ENCODE measurements at places on chromosomes 2 and 18.

DNA sequence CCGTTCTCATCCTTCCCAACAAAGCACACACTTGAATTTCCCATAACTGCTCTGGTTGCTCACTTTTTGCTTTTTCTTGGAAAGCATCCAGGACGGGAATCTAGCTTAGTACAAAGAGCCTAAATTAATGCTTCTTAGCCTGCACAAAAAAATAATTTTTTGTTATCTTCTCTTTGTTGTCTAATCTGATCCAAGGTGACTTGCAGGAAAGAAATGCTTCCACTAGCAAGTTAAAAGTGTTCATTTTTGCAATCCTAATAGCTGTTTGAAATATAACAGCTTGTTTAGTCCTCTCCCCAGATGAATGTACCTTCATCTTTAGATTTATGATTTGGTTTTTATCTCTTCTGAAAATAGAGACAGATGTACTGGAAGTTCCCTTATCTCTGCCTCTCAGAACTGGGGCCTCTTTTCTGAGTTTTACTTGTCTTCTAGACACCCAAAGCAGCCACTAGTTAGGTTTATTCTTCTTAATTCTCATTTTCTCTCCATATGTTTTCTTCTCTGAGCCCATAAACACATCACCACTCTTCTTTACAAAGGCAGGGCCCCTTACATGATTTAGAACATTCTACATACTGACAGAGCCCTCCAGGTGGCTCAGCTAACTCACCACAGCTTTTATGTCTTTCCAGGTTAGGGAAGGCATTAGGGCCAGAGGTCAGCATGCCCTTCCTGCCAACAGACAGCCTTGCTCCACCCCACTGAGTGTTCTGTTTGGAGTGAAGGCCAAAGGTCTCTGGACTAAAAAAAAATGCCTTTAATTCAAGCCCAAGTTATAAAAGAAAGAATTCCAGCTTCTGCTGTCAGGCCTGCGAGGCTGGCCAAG is 74.7 kb upstream of the MAP4K3 start:
- no peak for DNase-seq

DNA sequence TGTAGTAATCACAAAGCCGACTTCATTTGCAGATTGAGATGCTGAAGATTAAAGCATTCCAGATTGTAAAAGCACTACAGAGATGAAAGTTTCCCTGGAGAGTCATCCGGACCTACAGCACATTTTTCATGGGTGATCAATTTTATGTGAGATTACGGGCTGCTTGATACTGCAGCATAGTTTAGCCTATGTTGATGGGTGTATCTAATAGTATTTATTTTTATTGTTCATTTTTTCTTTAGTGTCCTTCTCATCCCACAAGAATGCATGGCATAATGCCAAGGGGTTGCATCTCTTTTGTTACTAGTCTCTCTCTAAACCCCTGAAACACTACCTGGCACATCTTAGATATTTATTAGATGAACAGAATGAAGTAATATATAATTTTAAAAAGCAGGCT is 240.4 kb downstream of the MBD2 start:
- DNase-seq, result no peak

GRCh38 chr18:980586-980985 is 75.9 kb downstream of the ADCYAP1 start:
- no peak for DNase-seq

DNA sequence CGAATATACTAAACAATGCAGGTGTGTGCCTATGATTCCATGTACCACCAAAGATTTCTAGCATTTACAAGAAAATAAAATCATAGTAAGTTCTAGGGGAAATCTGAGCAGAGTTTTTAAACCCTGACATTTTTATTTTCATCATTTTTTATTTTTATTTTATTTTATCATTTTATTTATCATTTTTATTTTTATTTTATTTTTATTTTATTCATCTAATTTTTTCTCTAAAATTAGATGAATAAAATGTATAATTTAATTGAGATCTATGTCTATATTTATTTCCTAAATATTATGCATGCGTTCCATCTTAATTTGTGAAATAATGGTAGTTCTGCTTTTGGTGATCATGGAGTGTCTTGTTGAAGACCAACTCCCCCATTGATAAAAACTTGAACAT is 257.6 kb upstream of the DOK6 start:
- no peak for DNase-seq

GRCh38 chr2:1556776-1557466 is 143.7 kb downstream of the TPO start:
- peak; percentile 86 for DNase-seq

DNA sequence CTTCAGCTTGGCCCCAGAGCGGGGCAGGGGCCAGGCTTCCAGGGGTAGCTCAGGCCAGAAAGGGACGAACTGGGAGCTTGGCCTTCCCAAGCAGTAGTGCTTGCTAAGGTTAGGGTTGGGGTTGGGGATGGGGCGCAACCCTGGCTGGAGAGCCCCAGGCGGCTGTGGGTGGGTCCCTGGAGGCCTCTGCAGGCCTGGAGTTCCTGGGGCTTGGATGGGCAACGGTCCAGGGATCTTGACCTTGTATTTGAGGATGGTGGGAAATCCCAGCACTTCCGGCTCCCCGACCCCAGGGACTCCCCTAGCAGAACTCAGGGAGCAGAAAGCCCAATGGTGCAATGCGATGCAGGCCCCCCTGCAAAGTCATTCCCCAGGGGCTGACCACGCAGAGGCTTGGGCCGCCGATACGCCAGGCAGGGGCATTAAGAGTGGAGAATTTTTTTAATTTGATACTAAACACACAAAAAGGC is 12.6 kb upstream of the MLPH start:
- DNase-seq, result no peak

All from islet precursor cell (in vitro differentiated cells).